GF-D8 (cell line): ENCODE measurements at places on chromosomes 12 and 14.

GRCh38 chr14:75188086-75188485, 11.7 kb upstream of the TMED10 start:
- DNase-seq: no peak

- DNase-seq: peak; percentile 82
Measured at GRCh38 chr12:45986641-45987339, 3.6 kb downstream of the SCAF11 start.

DNA sequence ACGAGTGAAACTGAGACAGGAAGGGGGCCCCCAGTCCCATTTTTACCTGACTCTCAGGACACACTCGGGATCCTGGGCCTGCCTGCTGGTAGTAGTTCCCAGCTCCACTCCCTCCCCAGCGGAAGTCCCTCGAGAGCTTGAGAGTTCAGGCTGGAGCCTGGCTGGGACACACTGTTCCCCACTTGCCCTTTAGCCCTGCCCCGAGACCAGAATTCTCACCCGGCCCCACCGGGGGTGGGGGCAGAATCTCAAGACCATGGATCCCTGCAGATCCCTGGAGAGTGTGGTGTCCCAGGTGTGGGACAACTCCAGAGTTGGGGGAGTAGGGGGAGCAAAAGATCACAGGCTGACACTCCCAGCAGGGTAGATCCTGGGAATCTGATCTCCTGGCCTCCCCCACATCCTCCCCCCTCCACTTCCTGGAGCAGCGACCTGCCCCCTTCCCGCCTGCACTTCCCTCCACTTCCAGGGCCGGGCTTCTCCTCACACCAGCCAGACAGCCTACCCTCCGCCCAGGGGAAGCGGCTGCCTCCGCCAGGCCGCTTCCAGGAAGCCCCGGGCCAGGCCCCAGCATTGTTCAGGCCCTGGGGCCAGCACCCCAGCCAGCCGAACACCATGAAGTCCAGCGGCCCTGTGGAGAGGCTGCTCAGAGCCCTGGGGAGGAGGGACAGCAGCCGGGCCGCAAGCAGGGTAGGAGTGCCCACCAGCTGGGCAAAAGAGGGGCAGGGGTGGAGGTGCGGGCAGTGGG, at the start of gene TNS2:
Gene TNS2, plus strand, starts transcription at position 495 of the 748 bp plus-strand sequence. Its CDS starts 121 bp downstream, at position 616.
- DNase-seq: no peak

GRCh38 chr12:103571286-103571685, 15.8 kb upstream of the STAB2 start:
- no peak for DNase-seq

GRCh38 chr12:77940011-77940423, 109.3 kb downstream of the NAV3 start:
- DNase-seq: no peak

DNA sequence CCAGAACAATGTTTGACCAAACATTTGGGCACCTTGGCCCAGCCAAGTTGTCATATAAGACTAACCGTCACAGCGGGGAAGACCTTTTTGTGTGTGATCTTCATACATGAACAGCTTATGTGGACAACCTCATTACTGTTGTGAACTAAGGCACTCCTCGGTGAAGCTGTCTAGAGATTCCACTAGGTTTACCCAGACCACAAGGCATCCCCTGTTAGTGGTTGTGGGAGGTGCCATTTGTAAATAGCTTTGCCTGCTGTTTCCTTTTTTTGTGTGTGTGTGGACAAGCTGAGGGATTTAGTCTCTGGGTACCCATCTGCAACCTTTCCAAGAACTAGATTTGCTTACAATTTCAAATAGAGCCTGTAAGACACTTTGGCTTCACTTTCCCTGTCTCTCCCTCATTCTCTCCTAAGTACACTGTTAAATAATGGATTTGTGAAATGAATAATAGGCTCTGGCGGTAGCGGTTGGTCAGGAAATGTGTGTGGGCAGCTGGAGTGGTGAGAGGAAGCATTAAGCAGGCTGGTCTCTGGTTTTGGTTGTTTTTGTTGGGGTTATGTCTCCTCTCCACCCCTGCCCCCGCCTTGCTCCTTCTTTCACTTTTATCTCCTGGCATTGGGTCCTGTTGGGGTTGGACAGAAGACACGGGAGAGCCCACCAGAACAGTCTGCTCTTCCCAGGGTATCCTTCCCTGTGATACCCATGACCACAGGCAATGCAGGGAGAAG, 727.6 kb downstream of the VRK1 start:
- no peak for DNase-seq

GRCh38 chr14:34496679-34497513, 34.9 kb upstream of the SPTSSA start:
- DNase-seq: no peak
